Progenitor cell of endocrine pancreas (in vitro differentiated cells): ENCODE measurements at places on chromosomes 5 and 9.

GRCh38 chr5:35741126-35741716 is 115.5 kb upstream of the IL7R start:
- DNase-seq, result no peak

GRCh38 chr9:34555002-34555348 is 32.2 kb upstream of the ENHO start:
- DNase-seq, result no peak

- DNase-seq, result no peak
Observed at GRCh38 chr5:80041527-80041926, 6.4 kb downstream of the THBS4 start.

GRCh38 chr9:124453586-124454191 is 3.4 kb downstream of the ADGRD2 start:
- DNase-seq, result no peak
